ENCODE measurements at places on chromosomes 16 and 17.

DNA sequence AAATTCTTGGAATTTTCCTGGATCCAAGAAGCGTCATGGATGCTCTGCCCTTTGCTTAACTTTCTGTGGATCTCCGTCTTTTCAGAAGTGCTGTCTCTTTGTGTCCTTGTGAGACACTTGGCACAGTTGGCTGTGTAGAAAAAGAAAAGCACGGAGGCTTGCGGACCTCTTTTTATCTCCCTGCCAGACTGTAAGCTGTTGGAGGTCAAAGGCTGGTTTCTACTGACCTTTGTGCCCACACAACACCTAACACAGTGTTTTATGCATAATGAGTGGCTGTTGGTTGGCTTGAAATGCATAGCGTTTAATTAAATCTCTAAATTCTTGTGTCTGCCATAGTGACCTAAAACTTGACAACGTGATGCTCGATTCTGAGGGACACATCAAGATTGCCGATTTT, 75.7 kb upstream of the CACNG3 start:
- no peak for DNase-seq

DNA sequence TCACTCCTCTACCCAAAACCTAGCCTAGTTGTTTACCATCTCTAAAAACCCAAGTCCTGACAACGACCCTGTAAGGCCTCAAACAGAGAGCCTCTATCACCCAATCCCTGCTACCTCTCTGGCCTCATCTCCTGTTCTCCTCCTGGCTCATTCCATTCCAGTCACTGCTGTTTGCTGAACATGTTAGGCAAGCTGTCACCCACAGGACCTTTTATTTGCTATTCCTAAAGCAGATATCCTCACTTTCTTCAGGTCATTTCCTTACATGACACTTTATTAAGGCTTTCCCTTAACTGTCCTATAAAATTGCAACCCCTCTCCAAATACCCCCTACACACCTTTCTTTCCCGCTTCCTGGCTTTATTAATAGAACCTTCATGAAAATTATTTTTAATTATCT, 85.1 kb downstream of the KANSL1 start:
- DNase-seq, result no peak

- DNase-seq, result peak; percentile 97
These were observed 15.8 kb upstream of the EEF2K start for GRCh38 chr16:22190081-22190775.

- no peak for DNase-seq
These were observed 102.2 kb downstream of the RAP1GAP2 start for GRCh38 chr17:2898255-2898926.

DNA sequence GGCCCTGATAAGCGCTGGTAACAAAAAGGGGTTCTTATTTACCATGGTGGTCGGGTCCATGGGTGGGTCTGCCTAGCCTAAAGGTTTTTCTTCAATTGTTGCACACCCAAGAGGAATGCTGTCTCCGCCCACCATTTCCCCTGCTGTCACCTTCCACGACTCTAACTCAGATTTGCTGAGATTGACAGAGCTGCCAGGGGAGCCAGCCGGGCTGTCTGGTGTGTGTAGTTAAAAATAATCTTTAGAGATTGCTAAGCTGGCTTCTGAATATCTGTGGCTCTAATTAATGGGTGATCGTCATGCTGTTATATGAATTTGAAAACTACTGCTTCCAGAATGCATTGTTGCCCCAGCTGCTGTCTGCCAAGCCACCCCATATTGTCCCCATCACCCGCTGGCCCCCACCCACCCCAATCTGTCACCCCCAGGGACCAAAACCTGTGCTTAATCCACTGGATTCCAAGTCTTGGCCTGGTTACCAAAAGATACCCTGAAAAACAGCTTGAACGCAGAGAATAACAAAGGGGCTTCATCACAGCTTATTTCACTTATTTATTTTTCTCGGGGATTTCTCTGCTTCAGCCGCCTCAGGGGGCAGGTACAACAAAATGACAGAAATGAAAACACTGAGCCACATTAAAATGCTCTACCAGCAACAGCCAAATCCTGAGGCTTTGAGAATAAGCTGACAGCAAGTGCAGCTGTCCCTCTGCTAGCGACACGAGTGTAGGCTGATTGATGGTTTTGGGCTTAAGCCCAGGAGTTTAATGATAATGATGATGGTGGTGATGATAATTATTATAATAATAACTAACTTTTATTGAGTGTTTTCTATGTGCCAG, 46.1 kb upstream of the NLK start:
- DNase-seq, result no peak

DNA sequence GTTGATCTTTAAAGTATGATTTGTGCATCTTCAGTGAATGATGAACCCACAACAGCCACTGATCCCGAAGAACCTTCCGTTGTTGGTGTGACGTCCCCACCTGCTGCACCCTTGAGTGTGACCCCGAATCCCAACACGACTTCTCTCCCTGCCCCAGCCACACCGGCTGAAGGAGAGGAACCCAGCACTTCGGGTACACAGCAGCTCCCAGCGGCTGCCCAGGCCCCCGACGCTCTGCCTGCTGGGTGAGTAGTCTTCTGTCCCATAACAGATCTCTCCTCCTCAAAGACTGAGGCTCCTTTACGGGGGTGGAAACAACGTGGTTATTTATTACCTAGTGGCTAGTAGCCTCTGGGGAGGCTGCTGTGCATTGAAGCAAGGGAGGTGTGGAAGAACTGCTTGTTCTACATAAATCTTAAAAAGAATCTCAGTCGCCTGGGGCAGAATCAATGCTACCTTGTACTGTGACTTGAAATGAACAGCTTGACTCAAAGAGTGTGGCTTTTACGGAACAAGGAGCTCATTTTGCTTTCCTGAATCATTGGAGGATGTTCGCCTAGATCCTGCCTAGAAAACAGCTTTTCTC, 63.0 kb upstream of the CLEC18A start:
- no peak for DNase-seq

DNA sequence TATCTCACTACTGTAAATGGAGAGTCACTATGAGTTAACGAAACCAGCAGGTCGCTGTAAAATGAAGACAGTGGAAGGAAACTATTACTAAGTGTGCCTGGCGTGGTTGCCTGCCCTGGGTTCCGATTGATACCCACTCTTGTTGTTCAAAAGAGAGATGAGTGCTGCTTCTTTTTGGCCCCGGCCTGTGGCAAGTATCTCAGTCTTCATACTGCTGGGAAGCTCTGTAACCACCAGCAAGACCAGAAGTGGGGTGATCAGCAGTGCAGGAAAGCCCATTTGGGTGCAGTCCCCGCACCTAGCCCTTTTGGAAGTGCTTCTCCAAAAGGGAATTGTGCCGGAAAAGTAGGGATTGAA, 104.5 kb downstream of the SNX29 start:
- no peak for DNase-seq

GRCh38 chr17:78378225-78379130, at the start of gene PGS1:
PGS1 (plus strand) TSS chr17:78378649; CDS start chr17:78378666, 17 bp downstream.
- peak; percentile 84 for DNase-seq

DNA sequence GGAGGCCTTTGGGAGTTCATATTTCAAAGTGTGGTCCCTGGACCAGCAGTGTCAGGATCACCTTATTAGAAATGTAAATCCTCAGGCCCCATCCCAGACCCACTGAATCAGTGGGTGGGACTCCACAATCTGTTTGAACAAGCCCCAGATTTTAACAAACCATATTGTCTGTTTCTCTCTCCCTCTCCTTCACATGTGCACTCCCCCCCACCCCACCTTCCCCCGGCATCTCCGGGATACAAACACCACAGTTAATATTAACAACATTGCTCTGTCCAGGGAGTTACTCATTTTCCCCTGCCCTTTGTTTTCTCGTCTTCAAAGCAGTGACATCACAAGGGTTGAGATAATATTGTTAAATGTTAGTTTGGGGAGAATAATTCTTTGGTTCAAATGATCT, 127.3 kb downstream of the KATNIP start:
- DNase-seq, result no peak

- no peak for DNase-seq
These were observed 61.0 kb upstream of the LGALS9 start for GRCh38 chr17:27569884-27570577.

- peak; percentile 86 for DNase-seq
These were observed 47.3 kb downstream of the TBC1D16 start for GRCh38 chr17:79988185-79988971.

GRCh38 chr16:75102595-75102994, 14.0 kb downstream of the LDHD start:
- no peak for DNase-seq

GRCh38 chr17:34465789-34466188, 102.8 kb upstream of the CCL1 start:
- DNase-seq, result no peak

- no peak for DNase-seq
These were observed 73.4 kb upstream of the TNRC6C start for GRCh38 chr17:77884967-77885641.

DNA sequence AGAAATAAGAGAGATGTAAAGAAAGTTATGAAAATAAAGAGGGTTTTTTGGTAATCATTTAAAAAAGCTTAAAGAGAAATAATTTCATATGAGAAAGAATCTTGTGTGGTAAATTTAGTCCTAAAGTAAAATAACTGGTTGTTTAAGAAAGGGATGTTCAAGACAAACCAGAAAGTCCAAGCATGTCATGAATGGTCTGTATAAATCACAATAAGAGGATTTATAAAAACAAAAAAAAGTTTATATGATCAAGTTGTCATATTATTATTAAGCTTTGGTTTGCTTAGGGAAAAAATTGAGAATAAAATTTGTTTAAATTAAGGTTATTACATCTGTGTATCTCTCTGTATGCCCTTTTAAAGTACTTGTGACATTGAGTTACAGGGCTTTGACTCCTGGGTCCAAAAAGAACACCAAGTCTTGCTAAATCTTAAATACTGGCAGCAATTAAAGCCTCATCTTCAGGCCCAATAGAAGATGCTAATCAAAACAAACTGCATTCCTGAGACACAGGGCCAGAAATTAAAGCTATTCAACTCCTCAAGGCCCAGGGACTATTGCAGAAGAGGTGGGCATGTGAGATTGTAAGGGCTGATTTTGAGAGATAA, 15.6 kb upstream of the TRIM25 start:
- DNase-seq, result no peak

DNA sequence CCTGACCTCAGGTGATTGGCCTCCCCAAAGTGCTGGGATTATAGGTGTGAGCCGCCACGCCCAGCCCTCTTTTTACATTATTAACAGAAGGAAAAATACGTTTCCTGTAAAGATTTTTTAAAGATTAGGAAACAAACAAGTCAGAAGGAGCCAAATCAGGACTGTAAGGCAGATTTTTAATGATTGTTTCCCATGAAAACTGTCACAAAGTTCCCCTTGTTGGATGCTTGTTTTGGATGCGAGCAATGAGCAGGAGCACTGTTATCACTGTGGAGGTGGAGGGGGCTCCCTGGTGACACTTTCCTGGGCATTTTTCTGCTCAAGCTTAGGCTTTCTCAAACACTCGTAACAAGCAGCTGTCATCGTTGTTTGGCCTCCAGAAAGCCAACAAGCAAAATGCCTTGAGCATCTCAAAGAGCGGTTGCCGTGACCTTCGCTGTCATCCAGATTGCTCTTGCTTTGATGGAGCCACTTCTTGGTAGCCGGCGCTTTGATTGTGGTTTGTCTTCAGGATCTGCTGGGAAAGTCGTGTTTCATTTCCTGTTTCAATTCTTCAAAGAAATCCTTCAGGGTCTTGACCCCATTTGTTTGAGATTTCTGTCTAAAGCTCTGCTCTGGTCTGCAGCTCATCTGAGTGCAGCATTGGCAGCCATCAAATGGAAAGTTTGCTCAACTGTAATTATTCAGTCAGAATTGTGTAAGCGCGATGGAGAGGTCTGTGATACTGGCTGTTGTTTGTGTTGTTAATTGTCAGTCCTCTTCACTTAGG, 128.7 kb downstream of the RPTOR start:
- no peak for DNase-seq

DNA sequence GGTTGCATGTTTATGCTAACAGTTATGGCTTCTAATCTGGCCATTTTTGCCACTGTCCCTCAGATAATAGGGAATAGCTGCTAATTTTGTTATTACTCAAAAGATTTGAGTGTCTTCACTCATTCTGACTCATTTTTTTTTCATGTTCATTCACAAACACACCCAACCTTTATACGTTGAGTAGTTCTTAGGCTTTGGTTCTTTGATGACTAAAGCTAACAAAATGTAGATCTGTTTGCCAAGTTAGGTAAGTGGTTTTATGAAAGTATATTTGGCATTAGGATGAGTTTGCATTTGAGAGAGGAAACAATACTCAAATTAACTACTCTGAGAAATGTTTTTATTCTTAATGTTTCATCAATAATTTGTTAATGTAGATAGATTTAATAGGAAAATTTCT, 3.6 kb downstream of the MAP2K4 start:
- peak; percentile 14 for DNase-seq

- DNase-seq, result no peak
These were observed 21.7 kb downstream of the SPHK1 start for GRCh38 chr17:76405967-76406647.

DNA sequence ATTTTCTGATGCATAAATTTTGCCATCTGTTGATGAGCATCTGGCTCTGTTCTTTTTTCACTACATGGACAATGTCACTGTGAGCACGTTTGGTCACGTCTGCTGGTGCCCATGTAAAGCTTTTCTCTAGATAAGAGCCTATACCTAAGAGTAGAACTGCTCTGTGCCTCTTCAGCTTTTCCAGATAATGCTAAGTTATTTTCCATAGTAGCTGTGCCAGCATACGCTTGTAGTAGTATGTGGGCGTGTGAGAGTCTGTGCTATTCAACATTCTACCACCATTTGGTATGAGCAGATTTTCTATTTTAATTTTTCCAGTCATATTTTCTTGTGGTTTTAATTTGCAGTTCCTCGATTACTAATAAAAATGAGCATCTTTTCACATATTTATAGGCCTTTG, 33.2 kb downstream of the VPS35L start:
- DNase-seq, result peak; percentile 25

DNA sequence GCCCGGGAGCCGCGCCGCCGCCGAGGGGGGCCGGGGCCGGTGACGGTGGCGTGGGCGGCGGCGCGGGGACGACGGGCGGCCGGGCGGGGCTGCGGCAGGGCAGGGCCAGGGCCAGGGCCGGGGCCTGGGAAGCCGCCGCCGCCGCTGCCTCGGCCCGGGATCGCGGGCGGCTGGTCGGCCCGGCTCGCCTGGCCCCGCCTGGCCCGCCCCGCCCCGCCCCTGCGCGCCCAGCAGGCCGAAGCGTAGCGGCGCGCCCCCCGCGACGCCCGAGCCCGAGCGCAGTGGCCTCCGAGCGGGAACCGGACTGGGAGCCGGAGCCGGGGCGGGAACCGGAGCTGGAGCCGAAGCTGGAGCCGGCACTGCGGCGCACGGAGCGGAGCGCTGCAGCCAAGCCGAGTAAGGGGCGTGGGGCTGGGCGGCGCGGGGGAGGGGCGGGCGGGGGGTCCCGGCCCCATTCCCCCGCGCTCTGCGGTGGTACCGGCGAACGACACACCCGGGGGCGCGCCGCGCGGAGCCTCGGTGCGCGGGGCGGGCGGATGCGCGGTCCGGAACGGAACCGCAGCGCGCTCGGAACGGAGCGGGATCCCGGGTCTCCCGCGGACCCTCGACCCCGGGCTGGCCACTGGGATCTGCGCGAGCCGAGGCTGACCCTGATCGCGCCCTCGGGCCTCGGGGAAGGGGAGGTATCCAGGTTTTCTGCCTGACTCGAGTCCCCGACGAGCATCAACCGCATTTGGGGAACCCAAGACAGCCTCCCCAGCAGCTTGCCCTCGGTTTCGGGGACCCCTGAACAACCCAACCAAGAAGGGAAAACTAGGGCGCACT, at the start of gene BEAN1:
TSS of gene BEAN1 (plus strand) at position 260 of the 825 bp plus-strand sequence. CDS start 10,382 bp downstream, outside the sequence.
- peak; percentile 82 for DNase-seq

Measured in AG20443 (cell line).